ENCODE measurements at places on chromosomes 1 and 21. TPM values are rescaled to one million over a fixed set of nuclear protein-coding genes. Genes with fewer than 3 reads are reported as not detected.

GRCh38 chr1:7501084-7501491, 270.0 kb upstream of the VAMP3 start:
- no peaks in the 10 kb centered on the region for H3K4me1 ChIP-seq
- DNase-seq, result no peak
- H3K27ac ChIP-seq, result no peak overlapping the region
- no peaks in the 10 kb centered on the region for H3K27me3 ChIP-seq
- no peaks in the 10 kb centered on the region for H3K36me3 ChIP-seq
- no peak overlapping the region for H3K4me3 ChIP-seq

DNA sequence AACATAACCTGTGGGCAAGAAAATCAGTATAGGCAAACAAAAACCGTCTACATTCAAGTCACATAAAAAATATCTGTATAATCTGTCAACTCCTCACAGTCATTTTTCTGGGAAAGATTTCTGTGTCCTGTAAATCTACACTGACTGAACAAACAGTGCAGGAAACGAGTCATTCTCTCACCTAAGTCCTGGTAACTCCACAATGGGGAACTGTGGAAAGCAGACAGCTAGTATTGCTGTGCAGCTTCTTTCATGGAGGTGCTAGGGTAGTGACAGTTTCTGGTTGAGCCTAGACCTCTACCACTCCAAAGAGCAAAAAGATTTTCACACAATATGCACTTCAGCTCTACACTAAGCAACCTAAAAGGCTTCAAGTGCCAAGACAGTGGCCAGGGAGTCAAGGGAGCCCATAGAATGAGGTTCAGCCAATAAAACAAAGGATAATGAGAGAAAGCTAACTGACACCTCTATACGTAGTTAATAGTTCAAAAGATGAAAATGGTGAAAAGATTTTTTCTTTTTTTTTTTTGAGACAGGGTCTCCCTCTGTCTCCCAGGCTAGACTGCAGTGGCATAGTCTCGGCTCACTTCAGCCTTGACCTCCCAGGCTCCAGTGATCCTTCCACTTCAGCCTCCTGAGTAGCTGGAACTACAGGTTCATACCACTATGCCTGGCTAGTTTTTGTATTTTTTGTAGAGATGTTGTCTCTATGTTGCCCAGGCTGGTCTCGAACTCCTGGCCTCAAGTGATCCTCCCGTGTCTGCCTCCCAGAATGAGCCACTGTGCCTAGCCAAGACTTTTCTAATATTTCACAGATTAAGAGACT, 5.5 kb downstream of the PTP4A2 start:
- no peak for DNase-seq
- H3K4me1 ChIP-seq, result peaks cover 95% of the 10 kb centered on the region
- peak overlapping the region; percentile 96 for H3K27ac ChIP-seq
- no peaks in the 10 kb centered on the region for H3K36me3 ChIP-seq
- no peak overlapping the region for H3K4me3 ChIP-seq
- H3K27me3 ChIP-seq, result no peaks in the 10 kb centered on the region

- no peak for DNase-seq
- no peak overlapping the region for H3K27ac ChIP-seq
- H3K4me1 ChIP-seq, result peaks cover 4% of the 10 kb centered on the region
- no peak overlapping the region for H3K4me3 ChIP-seq
Measured at GRCh38 chr1:48878191-48878940, 101.7 kb upstream of the BEND5 start.

ADCY10 gene
- total RNA-seq, result not detected

SPRR1B gene
- 889 TPM for total RNA-seq

NLRP3 gene
- total RNA-seq, result 2.3 TPM

GRCh38 chr1:206736878-206737728, 33.5 kb upstream of the IL19 start:
- peaks cover 10% of the 10 kb centered on the region for H3K36me3 ChIP-seq
- H3K27me3 ChIP-seq, result no peaks in the 10 kb centered on the region
- no peaks in the 10 kb centered on the region for H3K4me1 ChIP-seq
- no peak overlapping the region for H3K4me3 ChIP-seq

DNA sequence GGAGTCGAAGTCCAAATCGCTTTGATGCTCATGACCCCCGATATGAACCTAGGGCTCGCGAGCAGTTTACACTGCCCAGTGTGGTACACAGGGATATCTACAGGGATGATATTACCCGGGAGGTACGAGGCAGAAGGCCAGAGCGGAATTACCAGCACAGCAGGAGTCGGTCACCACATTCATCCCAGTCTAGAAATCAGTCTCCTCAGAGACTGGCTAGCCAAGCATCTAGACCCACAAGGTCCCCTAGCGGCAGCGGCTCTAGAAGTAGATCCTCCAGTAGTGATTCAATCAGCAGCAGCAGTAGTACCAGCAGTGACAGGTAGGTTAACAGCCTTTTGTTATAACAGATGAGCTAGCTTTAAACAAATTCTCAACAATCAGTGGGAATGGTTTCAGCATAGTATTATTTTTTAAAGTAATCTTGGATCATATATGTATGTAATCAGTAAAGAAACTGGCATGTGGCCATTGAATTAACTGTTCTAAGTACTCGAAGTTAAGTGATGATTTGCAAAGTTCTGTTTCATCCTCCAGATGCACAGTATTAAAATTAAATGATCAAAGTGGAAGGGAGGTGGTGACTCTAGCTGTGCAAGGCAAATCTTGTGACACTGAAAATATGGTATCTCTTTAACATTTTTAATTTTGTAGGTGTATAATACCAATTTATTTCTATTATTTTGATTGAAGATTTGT, 29.0 kb downstream of the SPEN start:
- no peaks in the 10 kb centered on the region for H3K4me1 ChIP-seq
- no peak for DNase-seq
- no peak overlapping the region for H3K4me3 ChIP-seq
- no peak overlapping the region for H3K27ac ChIP-seq

- H3K36me3 ChIP-seq, result no peaks in the 10 kb centered on the region
- H3K4me1 ChIP-seq, result peaks cover 15% of the 10 kb centered on the region
- no peak overlapping the region for H3K27ac ChIP-seq
- DNase-seq, result no peak
Measured at GRCh38 chr1:118323246-118323645, 138.2 kb upstream of the SPAG17 start.

LAMC1 gene
- total RNA-seq, result 275 TPM

DNA sequence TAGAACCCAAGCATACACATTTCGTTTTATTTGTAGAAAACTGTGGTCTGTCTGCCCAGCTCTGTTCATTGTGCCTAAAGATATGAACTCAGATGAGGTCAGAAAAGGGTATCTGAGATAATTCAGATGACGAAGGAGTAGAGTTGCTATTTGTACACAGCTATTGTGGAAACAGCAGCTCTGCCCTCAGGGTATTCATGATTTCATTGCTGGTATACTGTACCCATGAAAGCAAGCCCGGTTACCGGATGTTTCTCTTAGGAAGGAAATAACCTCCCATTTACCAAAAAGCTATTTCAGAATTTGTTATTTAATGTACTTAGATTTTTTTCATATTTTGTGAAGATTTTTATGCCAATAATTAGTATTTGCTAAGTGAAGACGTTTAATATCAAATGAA, 37.8 kb downstream of the SMAP2 start:
- no peak overlapping the region for H3K4me3 ChIP-seq
- no peak for DNase-seq
- peaks cover 4% of the 10 kb centered on the region for H3K36me3 ChIP-seq
- H3K27me3 ChIP-seq, result no peaks in the 10 kb centered on the region
- no peaks in the 10 kb centered on the region for H3K4me1 ChIP-seq
- H3K27ac ChIP-seq, result no peak overlapping the region

All from esophagus squamous epithelium (tissue), 5 donors.